Glutamatergic neuron (in vitro differentiated cells): ENCODE measurements at places on chromosomes 1 and 21. TPM values are rescaled to one million over a fixed set of nuclear protein-coding genes. Genes with fewer than 3 reads are reported as not detected.
A peak's percentile ranks its signal among the peaks of the same experiment; 100 is the strongest.

- DNase-seq = no peak
Measured at GRCh38 chr1:11514366-11514765, 35.4 kb downstream of the DISP3 start.

DNA sequence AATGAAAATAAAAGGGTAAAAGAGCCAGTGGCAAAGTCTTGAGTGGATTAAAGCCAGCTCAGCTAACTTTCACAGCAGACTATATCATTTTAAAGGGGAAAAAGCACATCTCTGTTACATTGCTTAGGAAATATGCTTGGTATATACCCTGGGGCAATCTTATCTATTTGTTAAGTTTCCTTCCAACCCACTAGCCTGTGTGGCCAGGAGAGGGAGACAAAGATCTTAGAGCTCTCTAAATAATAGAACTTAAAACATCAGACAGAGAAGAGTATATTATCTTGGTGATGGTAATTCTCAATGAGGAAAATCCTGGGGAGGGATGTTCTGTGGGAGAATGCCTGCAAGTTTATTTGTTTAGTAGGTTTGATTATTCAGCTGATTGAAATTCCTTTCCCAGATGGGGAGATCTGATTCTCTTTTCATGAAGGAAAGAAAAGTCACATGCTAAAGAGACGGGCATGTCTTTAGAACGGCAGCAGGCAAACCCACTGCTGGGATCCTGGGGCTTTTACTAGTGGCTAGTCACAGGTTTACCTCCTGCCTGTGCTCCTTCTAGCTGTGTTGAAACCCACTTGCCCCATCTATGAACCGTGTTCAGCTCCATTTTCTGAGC is 3.6 kb downstream of the KCNE2 start:
- DNase-seq = peak; percentile 35

CFHR3 gene
- total RNA-seq = not detected

CRABP2 gene
- total RNA-seq = 2.4 TPM

ATP6V1G3 gene
- total RNA-seq = not detected

GRCh38 chr1:54246116-54246721 is 46.3 kb downstream of the MRPL37 start:
- no peak for DNase-seq

DNA sequence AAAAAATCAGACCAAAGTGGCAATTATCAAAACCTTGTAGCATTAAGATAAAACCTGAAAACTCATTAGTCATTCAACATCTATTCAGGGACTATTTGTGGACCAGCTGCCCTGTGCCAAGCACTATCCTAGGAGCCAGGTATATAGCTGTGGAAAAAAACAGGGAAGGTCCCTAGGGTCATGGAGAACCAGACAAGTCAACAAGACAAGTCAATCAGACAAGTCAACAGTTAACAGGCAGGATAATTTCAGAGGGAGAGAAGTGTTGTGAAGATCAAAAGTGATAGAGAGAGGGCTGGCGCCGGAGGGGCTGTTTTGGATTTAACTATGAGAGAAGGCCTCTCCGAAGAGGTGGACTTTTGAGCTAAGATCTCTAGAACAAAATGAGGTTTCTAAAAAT is 3.3 kb upstream of the ATP1A4 start:
- no peak for DNase-seq

SEMA4A gene
- total RNA-seq = 4.0 TPM

DNA sequence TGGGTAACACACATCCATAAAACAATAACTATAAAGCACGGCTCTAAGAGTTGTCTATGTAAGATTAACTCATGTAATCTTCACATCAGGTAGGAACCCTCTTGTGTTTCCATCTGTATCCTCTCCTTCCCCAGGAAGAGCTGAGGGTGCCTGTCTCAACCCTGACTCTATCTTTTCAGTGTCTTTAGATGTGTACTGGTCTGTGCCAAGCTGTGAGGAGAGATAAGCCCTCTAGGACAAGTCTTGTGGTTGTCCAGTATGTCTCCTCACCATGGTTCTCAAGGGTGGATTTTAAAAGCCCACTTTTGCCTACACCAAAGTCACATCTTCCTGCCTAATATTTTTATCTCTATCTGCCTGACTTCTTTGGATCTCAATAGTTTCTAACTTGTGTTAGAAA is 300.1 kb downstream of the KCNT2 start:
- DNase-seq = no peak

- no peak for DNase-seq
Measured at GRCh38 chr1:220307607-220308006, 35.4 kb upstream of the RAB3GAP2 start.

TNFAIP8L2 gene
- not detected for total RNA-seq

- DNase-seq = no peak
Measured at GRCh38 chr21:32990666-32991065, 35.1 kb upstream of the OLIG2 start.

DNA sequence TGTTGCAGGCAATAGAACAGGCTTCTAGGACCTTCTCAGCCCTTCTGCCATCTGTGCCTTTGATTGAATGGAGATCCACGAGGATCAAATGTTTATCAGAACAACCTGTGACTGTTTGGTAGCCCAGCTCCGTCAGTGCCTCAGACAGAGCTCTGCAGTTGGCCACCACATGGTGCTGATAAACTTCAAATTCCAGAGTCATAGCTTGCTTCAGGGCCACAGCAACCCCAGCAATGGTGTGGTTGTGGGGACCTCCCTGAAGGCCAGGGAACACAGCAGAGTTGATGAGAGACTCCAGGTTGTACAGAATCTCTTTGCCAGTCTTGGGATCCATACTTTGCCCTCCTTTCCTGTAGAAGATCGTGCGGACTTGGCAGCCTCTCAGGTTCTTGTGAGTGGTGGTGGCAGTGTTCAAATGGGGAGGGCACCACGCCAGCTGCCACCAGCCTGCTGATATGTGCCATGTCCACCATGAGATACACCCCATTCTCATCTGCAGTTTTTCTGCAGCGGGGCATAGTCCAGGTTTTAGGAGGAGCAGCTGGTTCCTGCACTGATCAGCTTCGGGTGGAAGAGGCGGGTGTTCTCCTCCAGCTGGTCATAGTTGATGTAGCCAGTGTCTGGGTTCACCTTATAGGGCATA is 82.9 kb upstream of the ARTN start:
- no peak for DNase-seq

EDARADD gene
- total RNA-seq = 0.98 TPM

REN gene
- total RNA-seq = not detected

SLX9 gene
- 30.7 TPM for total RNA-seq

DNA sequence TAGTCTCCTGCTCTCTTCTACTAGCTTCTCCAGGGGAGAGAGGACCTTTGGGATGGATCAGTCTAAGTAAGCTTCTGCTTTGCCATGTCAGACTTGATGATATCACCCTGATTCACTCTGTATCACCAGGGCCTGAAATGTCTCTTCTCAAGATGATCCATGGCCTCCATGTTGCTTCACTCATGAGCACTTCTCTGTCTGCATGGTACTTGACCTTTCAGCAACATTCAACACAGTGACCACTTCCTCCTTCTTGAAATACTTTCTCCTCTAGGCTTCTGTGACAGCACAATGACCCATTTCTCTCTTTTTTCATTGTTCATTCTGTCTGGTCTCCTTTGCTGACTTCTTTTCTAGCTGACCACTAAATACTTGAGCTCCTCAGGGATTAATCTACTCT is 35.3 kb upstream of the NGF start:
- no peak for DNase-seq

DNA sequence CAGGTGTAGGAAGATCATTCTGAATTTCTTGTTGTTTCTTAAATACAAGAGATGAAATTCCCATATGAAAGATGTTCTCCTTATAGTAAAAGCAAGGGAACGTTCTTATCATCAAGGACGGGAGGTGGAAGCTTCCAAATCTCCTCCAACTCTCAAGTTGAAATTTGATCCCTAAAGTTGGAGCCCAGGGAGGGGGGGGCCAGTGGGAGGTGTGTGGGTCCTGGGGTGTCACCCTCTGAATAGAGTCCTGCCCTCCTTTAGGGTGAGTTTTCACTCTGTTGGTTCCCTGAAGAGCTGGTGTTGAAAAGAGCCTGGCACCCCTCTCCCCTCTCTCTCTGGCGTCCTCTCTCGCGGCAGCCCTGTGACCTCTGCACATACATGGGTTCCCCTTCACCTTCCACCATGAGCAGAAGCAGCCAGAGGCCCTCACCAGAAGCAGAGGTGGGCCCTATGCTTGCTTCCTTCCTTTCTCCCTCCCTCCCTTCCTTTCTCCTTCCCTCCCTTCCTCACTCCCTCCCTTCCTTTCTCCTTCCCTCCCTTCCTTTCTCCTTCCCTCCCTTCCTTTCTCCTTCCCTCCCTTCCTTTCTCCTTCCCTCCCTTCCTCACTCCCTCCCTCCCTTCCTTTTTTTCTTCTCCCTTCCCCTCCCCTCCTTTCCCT is 10.0 kb upstream of the TRIM17 start:
- no peak for DNase-seq

- DNase-seq = no peak
Measured at GRCh38 chr1:173590557-173590956, 12.3 kb downstream of the SLC9C2 start.
